ENCODE measurements at places on chromosomes 5 and 9. TPM values are rescaled to one million over a fixed set of nuclear protein-coding genes. Genes with fewer than 3 reads are reported as not detected.

The FOXD4L6 gene
- not detected for polyA plus RNA-seq

The GABBR2 gene
- 1.8 TPM for polyA plus RNA-seq

The RMND5B gene
- 38.7 TPM for polyA plus RNA-seq

The CKMT2 gene
- polyA plus RNA-seq: 1.8 TPM

The CRHBP gene
- polyA plus RNA-seq: 0.21 TPM

DNA sequence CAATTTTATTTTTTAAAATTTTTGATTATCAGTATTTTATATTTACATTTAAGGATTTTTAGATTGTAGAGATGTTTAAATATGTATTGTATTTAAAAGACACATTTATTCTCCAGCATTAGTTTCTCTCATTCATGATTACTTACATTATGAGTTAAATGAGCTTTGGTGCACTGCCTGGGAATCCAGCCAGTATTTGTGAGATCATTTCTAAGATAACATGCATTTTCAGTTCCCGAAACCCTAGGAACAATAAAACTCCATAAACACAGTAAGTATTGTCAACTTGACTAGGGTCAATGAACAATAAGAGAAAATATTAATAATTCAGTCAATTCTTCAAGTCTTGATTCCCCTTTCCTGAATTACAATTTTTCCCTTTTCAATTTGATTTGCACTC, 403.3 kb downstream of the PLK2 start:
- H3K36me3 ChIP-seq: no peaks in the 10 kb centered on the region
- H3K27me3 ChIP-seq: no peaks in the 10 kb centered on the region
- H3K27ac ChIP-seq: no peak overlapping the region
- H3K4me1 ChIP-seq: no peaks in the 10 kb centered on the region
- H3K4me3 ChIP-seq: no peak overlapping the region

- H3K4me1 ChIP-seq: no peaks in the 10 kb centered on the region
- no peak overlapping the region for H3K4me3 ChIP-seq
- no peak overlapping the region for H3K27ac ChIP-seq
- DNase-seq: no peak
- no peaks in the 10 kb centered on the region for H3K27me3 ChIP-seq
- H3K36me3 ChIP-seq: no peaks in the 10 kb centered on the region
Observed at GRCh38 chr9:74556685-74557084, 59.5 kb downstream of the RORB start.

GRCh38 chr5:28766565-28767158, 1728.3 kb upstream of the CDH9 start:
- H3K27ac ChIP-seq: no peak overlapping the region

DNA sequence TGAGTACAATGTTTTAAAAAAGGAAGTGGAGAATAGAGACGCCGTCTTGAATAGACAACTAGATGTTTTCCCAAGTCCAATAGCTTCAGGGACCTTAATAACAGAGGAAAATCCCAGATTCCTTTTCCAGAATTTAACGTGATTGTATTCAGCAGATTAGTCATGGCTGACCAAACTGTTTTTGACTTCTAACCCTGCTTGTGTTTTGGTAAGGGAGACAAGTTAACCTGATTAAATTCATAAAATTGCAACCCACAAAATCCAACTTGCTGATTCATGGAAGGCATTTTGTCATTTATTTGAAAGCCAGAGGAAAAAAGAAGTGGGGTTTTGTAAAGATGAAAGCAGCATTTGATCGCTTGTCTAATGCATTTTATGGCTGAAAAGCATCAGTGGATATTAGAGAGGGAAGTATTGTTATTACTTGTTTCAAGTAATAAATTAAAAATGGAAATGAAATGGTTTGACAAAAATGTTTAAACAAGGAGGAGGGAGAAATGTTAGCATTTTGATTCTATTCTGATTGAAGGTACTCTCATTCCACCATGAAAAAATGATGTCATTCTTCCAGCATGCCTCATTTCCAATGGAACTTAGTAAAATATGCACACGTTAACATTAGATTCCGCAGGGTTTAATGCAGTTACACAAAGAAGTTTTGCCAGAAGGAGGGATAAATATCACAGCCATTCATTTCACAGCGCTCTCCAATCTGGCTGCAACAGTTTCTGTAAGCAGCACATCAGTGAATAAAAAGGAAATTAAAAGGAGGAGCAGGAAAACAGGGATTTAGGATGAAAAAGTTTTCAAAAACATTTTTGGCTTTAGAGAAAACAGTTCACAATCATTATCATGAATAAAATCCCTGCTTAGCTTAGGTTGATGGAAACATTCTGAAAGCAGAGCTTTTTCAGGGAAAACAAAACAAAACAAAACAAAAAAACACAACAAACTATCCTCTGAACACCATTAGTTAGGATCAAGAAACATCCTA, 314.7 kb downstream of the PRR16 start:
- no peaks in the 10 kb centered on the region for H3K27me3 ChIP-seq
- no peak overlapping the region for H3K4me3 ChIP-seq
- peak; percentile 72 for DNase-seq
- peaks cover 15% of the 10 kb centered on the region for H3K4me1 ChIP-seq
- H3K27ac ChIP-seq: no peak overlapping the region
- no peaks in the 10 kb centered on the region for H3K36me3 ChIP-seq

GRCh38 chr5:59348189-59348588, 545.3 kb downstream of the PDE4D start:
- peak; percentile 28 for DNase-seq
- H3K4me3 ChIP-seq: no peak overlapping the region
- H3K27ac ChIP-seq: no peak overlapping the region
- H3K36me3 ChIP-seq: no peaks in the 10 kb centered on the region
- no peaks in the 10 kb centered on the region for H3K27me3 ChIP-seq

- H3K36me3 ChIP-seq: no peaks in the 10 kb centered on the region
- H3K4me1 ChIP-seq: no peaks in the 10 kb centered on the region
- H3K4me3 ChIP-seq: no peak overlapping the region
- H3K27ac ChIP-seq: no peak overlapping the region
- DNase-seq: no peak
- H3K27me3 ChIP-seq: no peaks in the 10 kb centered on the region
Observed at GRCh38 chr5:14078716-14079115, 64.4 kb upstream of the TRIO start.

DNA sequence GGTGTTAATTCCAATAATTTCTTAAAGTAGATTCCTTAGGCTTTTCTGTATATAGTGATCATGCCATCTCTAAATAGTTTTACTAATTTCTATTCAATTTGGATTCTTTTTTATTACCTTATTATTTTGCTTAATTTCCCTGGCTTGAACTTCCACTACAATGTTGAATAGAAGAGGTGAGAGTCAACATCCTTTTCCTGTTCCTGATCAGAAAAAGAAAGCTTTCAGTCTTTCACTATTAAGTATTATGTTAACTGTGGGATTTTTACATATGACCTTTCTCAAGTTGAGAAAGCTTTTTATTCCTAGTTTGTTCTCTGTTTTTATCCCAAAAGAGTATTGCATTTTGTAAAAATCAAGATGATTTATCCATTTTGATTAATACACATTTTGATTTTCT, 574.5 kb upstream of the TLE4 start:
- no peak for DNase-seq
- no peaks in the 10 kb centered on the region for H3K27me3 ChIP-seq
- no peaks in the 10 kb centered on the region for H3K36me3 ChIP-seq
- no peak overlapping the region for H3K27ac ChIP-seq
- H3K4me1 ChIP-seq: no peaks in the 10 kb centered on the region

DNA sequence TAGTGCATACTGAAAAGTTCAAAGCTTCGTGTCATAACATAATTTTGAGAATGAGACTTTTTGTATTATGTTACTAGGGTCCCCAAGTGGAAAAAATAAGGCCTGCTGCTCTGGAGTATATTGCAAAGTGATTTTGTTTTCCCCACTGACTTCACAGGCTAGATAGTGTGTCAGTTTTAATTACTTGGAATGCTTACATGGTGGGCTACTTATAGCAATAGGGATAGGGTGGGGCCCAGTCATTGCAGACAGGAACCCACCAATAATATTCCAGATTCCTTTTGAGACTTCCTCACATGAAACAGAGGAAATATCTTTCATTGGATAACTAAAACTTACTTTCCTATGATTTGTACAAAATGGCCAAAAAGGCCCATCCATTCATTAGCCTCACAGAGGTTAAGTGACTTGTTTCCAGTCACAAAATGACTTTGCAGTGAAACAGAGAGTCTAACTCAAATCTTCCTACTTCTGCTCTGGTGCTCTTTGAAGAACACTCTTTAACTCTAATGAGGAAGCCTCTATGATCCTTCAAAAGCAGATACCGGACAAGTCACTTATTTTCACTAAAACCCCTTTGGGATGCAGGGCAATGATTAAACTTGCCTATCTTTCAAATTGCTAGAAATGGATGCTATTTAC, 16.2 kb upstream of the MEF2C start:
- no peak overlapping the region for H3K27ac ChIP-seq
- DNase-seq: no peak
- H3K27me3 ChIP-seq: no peaks in the 10 kb centered on the region
- H3K4me1 ChIP-seq: no peaks in the 10 kb centered on the region
- no peak overlapping the region for H3K4me3 ChIP-seq

DNA sequence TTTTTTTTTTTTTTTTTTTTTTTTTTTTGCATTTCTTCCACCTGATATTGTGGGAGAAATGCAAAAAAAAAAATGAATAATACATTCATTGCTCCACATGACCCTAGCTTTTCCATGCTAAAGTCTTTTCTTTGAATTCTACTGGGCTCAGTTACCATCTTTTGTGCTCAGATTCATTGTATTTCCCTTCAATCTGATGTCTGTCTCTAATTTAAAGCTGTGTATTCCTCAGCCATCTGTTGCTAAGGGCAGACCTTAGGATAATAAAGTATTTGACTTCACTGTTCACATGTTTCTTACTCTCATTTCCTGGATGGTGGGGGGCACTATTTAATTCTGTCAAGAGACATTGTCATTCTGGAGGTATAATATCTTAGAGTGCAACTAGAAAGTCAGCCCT, 123.5 kb downstream of the FGF10 start:
- H3K36me3 ChIP-seq: no peaks in the 10 kb centered on the region
- no peak overlapping the region for H3K27ac ChIP-seq
- DNase-seq: no peak
- H3K4me1 ChIP-seq: no peaks in the 10 kb centered on the region
- no peak overlapping the region for H3K4me3 ChIP-seq

GRCh38 chr5:102421647-102422046, 77.2 kb downstream of the SLCO6A1 start:
- DNase-seq: peak; percentile 0
- H3K36me3 ChIP-seq: no peaks in the 10 kb centered on the region
- no peaks in the 10 kb centered on the region for H3K27me3 ChIP-seq
- H3K27ac ChIP-seq: no peak overlapping the region
- no peak overlapping the region for H3K4me3 ChIP-seq

GRCh38 chr9:13427587-13427986, 148.1 kb upstream of the MPDZ start:
- no peak overlapping the region for H3K27ac ChIP-seq
- H3K27me3 ChIP-seq: no peaks in the 10 kb centered on the region
- peak; percentile 90 for DNase-seq
- H3K4me1 ChIP-seq: peaks cover 44% of the 10 kb centered on the region
- H3K36me3 ChIP-seq: no peaks in the 10 kb centered on the region
- H3K4me3 ChIP-seq: no peak overlapping the region

All from lung (tissue), 17 donors.